Stimulated activated CD4-positive, alpha-beta T cell treated with anti-CD3 and anti-CD28 coated beads, Interleukin-2, amount 100 ng/mL, for 24 hours (primary cell): ENCODE measurements at places on chromosomes 16 and 17.

- peak; percentile 94 for DNase-seq
Observed at GRCh38 chr17:43760254-43760852, 1.8 kb upstream of the SOST start.

- DNase-seq = no peak
Observed at GRCh38 chr16:72811188-72811720, 236.7 kb downstream of the ZFHX3 start.

DNA sequence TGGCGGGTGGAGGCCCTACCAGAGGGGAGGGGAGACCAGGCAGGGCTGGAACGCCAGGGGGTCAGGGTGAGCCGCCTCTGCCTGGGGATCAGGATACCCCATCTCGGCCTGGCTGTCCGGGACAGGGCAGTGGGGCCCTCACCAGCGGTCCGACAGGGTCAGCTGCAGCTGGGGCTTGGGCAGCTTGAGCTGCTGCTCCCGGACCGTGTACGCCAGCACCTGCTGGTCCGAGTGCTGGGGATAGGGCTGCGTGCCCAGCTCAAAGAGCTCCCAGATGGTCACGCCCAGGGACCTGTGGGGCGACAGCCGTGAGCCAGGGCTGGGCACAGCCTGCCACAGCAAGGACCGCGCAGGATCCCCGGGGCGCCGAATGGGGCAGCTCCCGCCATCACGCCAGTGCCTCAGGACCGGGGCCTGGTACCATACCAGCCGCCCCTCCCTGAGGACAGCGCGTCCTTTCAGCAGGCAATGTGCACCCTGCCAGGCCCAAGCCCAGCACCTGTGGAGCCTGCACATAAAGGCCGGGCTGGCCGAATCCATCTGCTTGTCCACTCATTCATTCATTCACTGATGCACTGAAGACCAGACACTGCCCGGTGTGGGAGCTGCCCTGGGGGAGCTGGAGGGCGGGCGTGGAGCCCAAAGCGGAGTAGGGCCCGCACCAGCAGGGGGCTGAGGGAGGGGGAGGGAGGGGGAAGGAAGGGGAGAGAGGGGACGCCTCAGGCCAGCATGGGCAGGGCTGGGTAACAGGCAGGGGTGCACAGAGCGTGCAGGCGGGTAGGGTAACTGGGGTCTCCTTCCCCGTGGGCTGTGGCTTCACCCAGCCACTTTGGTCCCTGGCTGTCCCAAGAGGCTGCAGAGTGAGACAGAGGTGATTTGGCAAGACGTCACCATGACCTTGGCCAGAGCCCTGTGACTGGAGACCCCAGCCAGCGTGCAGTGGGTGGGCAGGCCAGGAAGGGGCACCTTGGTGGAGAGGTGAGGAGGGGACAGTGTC lies 42.0 kb upstream of the PVALEF start:
- DNase-seq = no peak

GRCh38 chr17:60989379-60989778 lies 311.7 kb downstream of the BCAS3 start:
- DNase-seq = no peak

DNA sequence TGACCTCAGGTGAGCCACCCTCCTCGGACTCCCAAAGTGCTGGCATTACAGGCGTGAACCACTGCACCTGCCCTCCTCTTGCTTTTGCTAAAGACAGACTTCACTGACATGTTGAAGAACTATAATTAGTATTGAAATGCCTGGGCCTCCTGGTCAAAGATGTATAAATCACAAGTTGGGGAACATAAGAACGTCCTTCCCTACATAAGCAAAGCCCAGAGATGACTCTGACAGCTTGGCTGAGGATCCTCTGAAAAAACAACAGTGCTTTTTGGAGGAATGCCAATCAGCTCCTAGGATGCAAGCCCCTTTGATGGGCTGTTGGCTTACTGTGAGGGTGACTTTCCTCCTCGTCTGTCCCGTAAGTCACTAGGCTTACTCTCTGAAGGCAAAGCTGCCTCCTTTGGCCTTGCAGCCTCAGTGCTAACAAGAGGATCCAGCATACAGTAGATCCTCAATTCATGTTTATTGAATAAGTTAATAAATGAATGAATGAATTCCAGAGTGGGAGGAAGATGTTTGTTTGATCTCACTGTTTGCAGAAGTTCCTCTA lies 6.3 kb downstream of the APOH start:
- DNase-seq = no peak

DNA sequence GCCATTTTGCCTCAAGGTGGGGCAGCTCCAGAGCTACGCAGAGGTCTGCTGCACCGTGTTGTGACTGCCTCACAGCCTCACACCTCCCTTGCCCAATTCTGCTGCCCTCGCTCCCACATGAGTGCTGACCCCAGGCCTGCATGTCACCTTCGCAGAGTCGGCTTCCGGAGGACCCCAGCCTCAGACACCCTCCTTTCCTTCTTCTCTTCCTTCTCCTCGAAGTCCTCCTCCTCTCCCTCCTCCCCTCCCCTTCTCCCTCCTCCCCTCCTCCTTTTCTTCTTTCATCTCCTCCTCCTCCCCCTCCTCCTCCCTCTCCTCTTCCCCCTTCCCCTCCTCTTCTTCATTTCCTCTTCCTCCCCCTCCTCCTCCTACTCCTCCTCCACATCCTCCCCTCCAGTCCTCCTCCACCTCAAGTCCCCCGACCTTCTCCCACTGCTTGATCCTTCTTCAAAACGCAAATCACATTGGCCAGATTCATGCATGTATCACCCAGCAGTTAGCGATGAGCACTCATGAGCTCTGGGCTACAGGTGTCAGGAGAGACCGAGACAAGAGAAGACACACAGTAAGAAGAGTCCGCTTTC lies 243.8 kb downstream of the RBFOX3 start:
- DNase-seq = no peak

- no peak for DNase-seq
Observed at GRCh38 chr16:13084331-13084730, 182.9 kb downstream of the SHISA9 start.

DNA sequence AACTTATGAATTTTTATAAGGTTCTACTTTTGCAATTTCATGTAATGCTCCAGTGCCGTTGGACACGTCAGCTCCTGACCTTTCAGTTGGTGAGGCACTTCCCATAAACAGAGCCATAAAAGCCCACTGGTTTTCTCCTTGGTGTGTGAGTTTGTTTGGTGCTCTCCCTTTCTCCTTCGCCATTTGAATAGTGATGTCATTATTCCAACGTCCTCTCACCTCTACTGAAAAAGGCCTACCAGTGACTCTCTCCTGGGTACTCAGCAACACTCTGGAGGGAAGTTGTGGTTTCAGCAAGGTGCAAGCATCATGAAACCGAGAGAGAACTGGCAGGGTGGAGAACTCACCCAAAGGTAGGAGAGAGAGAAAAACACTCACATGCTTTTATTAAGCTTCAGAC lies 29.6 kb upstream of the HNF1B start:
- peak; percentile 32 for DNase-seq

- DNase-seq = no peak
Observed at GRCh38 chr17:82911822-82912221, 72.0 kb upstream of the ZNF750 start.
